ENCODE measurements at places on chromosomes 13 and 19.

DNA sequence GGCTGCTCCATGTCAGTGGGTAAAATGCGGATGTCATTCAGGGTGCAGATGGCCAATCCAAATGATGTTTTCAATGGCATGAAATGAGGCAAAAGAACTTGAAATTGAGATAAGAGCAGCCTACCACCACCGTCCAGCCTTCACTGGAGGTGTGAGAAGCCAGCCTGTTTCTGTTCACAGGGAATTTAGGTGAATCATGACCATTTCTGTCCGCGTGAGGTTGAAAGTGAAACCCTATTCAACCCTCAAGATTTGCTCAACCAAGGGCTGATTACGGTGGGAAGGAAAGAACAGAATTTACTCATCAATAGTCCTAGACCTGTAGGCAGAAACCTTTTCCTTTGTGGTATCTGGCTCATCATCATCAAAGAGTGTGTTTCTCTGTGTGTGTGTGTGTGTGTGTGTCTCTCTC lies 370.7 kb downstream of the COG6 start:
- no peak for DNase-seq

DNA sequence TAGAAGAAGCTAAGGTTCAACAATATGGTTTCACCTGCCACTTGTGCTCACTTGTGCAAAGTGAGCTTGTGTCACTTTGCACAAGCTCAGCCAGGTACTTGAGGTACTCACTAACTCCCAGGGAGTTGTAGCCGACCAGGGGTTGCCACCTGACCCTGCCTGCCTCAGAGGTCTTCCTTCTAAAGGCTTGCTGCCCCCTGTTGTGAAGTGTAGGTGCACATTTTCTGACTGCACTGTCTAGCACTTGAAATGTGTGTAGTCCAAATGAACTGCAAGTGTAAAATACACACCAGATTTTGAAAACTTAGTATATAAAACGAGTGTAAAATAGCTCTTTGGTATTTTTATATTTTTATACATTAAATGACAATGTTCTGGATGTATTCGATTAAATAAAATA lies 230.8 kb downstream of the DLEU7 start:
- DNase-seq, result no peak

GRCh38 chr13:85137516-85137915 lies 661.7 kb downstream of the SLITRK6 start:
- DNase-seq, result no peak

- no peak for DNase-seq
Observed at GRCh38 chr13:41052441-41052840, 8.9 kb upstream of the WBP4 start.

GRCh38 chr13:59360108-59360507 lies 803.6 kb downstream of the DIAPH3 start:
- DNase-seq, result no peak

GRCh38 chr13:50588491-50589130 lies 254.9 kb downstream of the DLEU7 start:
- DNase-seq, result no peak

DNA sequence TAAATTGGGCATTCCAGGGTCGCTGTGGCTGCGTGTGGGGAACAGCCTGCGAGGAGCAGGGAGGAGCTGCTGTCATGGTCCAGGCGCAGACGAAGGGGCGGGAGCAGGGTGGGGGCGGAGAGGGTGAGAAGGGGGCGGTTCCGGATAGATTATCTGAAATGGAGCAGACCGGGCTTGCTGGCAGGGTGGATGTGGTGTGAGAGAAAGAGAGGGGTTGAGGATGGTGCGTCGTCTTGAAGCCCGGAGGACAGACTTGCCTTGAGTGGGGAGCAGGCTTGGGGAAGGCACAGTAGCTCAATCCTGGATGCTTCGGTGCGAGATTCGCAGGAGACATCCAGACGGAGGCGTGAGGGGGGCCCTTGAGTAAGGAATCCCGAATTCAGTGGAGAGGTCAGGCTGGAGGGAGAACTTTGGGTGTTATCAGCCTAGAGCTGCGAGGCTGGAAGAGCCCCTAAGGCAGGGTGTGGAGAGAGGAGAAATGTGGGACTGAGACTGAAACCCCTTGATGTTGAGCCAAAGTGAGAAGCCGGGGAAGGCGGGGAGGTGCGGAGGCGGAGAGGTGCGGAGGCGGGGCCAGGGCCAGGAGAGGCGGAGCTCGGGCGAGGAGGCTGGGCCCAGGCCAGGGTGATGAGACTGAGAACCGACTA lies 40.6 kb downstream of the DPF1 start:
- DNase-seq, result no peak

DNA sequence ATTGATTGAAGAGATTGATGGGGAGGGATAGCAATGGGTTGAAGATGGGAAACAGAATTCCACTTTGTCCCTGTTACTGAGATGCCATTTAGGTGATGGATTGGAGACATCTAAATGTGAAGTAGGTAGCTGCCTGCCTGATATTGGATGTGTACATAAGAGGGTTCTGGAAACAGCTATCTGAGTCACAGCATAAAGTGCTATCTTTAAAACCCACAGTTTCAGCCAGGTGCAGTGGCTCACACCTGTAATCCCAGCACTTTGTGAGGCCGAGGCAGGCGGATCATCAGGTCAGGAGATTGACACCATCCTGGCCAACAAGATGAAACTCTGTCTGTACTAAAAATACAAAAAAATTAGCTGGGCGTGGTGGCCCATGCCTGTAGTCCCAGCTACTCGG lies 72.6 kb downstream of the DNAJC3 start:
- no peak for DNase-seq

- DNase-seq, result no peak
Observed at GRCh38 chr19:18513868-18514267, 8.0 kb downstream of the ELL start.

DNA sequence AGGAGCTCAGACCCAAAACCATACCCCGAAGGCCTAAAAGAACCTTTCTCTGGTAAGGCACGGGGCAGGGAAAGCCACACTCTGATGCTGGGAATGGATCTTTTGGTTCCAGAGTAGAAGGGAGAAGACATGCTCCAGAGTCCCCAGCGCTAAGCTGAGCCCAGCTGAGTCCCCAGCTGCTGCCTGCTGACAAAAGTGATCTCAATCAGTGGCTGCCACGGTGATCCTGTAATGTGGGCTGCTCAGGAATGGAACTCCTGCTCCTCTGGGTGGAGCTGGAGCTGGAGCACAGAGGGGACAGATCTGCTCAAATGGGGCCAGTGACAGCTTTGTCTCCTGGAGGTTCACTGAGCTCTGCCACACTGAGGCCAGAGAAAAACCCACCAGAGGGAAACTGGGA lies 70.5 kb downstream of the MLLT1 start:
- DNase-seq, result no peak

GRCh38 chr13:66275416-66275815 lies 954.7 kb downstream of the PCDH9 start:
- DNase-seq, result no peak

DNA sequence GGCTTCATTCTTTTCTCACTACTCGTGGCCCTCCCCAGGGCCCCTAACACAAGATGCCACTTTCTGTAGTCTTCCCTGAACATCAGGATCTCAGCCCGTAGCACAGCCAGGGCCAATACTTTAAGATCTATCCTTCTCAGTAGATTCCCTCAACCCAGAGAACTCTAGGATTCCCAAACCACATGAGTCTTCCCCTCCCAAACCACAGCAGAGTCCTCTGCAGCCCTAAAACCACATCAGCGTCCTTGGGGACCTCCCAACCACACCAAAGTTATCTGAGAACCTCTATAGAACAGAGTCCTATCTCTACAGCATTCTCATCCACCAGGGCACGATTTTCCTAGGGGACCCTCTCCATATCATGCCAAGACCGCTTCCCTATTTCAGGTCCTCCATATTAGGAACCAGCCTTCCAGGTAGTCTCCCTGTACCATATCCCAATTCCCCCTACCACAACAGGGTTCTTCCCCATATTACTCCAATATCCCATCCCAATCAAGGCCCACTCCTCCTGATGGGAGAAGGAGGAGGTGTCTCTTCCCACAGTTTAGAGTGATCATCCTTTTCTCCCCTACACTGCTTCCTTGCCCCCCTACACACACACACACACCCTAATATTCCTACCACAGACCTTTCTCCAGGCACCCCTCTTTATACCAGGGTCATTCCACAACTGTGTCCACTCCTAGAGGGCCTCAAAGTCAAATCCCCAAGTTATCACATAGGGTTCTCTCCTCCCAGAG lies 1.4 kb downstream of the DYRK1B start:
- no peak for DNase-seq

- peak; percentile 55 for DNase-seq
Observed at GRCh38 chr19:10353793-10354391, 14.5 kb upstream of the ICAM3 start.

DNA sequence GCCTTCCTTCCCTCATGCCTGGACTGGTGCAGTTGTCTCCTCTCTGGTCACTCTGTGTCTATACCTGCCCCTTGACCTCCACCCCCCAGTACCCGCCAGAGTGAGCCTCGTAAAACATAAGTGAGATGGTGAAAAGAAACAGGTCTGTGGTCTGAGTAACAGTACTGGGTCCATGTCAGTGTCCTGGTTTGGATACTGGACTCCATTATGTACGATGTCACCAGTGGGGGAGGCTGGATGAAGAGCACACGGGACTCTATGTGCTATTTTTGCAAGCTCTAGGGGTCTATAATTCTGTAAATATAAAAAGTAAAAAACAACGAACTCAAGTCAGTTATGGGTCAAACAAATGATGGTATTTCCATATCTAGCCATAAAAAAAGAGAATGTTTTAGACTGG lies 14.4 kb downstream of the MYBPC2 start:
- no peak for DNase-seq

DNA sequence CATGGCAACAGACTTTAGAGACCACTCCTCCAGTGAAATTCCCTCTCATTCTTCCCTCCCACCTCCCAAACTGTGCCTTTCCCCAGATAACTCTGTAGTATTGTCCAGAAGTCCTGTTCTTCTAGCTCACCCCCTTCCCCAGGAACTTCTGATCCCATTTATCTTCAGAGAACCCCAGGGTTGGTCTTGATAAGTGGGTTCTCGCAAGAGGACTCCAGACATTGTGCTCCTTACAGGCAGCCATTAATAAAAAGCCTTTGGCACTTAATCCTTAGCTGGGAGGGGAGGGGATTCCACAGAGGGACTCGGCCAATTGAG lies 1.9 kb downstream of the LTBP4 start:
- DNase-seq, result no peak

GRCh38 chr19:52590728-52591127 lies 20.6 kb downstream of the ZNF701 start:
- no peak for DNase-seq

- DNase-seq, result no peak
Observed at GRCh38 chr13:34346626-34347025, 528.7 kb downstream of the RFC3 start.

DNA sequence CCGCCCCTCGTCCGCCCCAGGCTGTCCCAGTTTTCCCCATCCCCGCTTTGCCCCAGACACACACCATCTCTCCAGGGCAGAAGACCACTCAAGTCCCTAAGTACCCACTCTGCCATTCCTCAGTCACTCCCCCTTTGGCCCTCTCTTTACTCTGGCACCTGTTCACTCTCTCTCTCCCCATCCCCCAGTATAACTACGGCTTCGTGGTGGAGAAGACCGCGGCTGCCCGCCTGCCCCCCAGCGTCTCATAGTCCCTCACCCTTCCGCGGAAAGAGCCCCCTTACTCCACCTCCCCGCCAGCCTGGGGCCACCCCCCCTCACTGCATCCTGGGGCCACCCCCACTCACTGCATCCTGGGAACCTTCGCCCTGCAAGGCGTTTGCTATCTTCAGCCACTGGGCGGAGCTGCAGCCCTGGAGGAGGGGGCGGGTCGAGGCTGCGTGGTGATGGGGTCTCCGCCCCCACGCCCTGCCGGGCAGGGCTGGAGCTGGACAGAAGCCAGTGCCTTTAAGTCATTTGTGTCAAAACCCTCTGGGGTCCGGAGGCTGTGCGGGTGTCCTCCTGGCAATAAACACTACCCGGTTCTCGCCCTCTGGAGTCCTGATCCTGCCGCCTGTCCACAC lies 5.0 kb downstream of the MVB12A start:
- DNase-seq, result no peak

DNA sequence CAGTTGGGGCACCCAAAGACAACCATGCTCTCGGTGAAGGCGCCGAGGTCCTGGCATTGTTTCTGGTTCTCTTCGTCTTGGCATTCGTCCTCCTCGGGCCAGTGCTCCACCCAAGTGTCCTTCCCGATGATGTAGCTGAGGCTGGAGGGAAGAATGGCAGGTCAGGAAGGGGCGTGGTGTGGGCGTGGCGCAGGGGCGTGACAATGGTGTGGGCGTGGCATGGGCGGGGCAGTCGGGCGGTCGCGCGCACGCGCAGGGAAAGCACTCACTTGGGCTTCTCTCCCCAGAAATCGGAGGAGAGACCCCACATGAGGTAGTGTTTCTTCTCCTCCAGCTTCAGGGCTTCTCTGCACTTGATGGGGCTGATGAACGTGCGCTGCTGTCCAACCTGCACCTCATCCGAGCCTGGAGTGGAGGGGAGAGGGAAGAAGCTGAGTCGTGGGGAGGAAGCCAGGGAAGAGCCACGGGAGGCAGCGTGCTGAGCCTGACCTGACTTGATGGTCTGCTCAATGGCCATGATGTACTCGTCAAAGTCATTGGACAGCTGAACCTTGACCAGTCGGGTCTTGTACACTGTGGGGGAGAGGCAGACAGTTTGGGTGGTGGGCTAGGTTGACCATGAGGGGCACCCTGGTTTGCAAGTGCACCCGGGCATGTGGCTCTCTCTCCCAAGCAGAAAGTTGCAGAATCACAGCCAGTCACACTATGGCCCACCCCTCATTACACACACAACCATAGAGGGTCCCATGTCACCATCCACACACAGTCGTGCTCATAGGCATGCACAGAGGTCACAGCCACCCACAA lies 8.1 kb upstream of the TNFSF14 start:
- no peak for DNase-seq

DNA sequence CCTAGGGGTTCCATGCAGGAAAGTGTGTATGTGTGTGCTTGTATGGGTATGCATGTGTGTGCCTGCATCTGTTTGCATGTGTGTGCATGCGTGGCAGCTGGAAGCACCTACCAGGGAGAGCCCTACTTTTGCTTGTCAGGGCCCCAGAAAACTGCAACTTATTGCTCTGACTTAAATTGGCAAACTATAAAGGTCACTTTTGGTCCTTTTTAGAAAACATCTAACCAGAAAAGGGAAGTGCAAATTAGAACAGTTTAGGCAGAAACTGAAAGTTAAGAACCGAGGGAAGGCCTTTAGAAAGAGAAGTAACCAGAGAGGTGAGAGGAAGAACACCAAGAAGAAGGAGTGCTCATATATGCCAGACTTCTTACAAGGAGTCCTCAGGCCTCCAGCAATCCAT lies 32.5 kb downstream of the DLEU7 start:
- no peak for DNase-seq

DNA sequence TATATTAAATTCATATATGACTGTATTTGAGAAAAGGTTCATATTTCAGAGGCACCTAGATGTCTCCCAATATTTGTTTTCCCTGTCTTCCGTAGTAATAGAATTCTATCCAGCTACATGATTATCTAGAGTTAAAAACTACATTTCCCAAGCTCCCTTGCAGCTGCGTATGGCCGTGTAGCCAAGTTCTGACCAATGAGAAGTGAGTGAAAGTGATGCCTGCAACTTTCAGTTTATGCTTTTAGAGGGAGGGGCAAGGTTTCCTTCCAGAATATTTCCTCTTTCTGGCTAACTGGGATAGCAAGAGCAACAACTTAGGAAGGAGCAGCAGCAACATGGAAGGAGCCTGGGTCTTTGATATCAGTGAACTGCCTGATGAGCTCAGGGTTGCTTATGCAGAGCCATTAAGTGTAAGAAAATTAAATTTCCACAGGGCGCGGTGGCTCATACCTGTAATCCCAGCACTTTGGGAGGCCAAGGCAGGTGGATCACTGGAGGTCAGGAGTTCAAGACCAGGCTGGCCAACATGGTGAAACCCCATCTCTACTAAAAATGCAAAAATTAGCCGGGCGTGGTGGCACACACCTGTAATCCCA lies 23.2 kb upstream of the CYP2A13 start:
- DNase-seq, result no peak

GRCh38 chr13:20351281-20352022 lies 119.3 kb upstream of the GJB6 start:
- no peak for DNase-seq

Measured in T-helper 2 cell (primary cell).